ENCODE measurements at places on chromosomes 5 and 9.

DNA sequence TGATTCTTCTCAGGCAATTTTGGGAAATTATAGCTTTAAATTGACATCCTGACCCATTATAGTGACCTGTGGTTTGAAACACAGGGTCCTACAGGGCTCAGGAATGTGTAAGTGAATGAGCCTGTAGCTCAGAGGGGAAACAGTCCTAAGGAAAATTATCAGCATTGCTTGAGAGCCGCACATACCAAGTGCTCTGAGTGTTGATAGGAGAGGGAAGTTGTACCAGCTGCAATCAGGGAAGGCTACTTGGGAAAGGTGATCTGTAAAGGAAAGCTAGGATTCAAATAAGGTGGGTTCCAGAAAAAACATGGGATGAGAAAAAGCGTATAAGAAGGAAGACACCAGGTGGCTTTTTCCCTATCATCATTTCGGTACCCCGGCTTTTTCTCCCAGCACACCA is 4.4 kb upstream of the SLC25A51 start:
- DNase-seq = no peak

DNA sequence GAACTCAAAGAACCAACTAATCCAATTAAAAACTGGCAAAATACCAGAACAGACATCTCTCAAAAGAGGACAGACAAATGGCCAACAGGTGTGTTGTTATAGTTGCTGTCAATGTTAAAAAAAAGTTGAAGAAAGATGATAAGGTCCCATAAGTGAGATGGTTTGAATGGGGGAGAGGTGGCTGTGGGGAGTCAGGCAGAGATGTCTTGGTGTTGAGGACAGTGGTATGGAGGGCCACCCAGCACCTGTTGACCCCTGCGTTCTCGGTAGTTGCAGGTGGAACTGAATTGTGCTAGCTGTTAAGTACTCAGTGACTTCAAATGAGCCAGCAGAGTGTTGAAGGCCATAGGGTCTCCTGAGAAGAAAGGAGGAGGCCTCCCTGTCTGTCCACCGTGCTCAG is 55.9 kb upstream of the PITX1 start:
- no peak for DNase-seq

DNA sequence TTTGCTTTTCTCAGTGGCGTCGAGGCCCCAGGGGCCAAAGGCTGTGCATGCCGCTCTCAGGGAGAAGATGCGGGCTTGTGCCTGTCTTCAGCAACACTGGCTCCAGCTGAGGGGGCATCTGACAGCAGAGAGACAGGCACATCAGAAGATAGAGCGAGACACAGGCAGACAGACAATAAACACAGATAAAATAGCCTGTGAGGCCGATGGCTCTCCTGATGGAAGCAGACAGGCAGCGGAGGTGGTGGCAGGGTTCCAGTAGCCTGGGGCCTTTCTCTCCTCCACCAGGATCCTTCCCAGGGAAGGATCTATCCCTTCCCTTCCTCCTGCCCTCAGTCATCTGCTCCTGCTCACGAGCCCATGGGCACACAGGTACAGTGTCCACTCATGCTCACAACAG is 16.6 kb upstream of the UNC5A start:
- DNase-seq = no peak

- no peak for DNase-seq
These were observed 478.5 kb upstream of the DMAC1 start for GRCh38 chr9:8278048-8278447.

GRCh38 chr5:91956738-91957137 is 573.6 kb upstream of the ARRDC3 start:
- DNase-seq = no peak

GRCh38 chr5:149664666-149665415 is 65.3 kb upstream of the PPARGC1B start:
- DNase-seq = no peak

DNA sequence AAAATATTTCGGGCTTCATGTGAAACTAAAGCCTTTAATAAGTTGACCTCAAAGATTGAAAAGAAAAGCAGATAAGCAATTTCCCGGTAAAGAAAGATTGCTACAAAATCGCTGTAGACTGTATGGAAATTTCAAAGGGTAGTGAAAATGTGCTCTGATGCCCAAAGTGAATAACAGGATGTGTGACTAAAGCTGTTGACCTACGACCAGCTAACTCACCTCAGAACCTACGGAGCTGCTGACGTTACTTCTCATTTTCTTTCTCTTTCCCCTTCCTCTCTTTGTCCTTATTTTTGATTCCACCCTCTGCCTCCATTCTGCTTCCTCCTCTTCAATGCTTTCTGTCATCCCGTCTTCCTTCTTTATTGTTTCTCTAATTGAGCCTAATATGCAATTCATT is 103.2 kb downstream of the PDE4D start:
- peak; percentile 47 for DNase-seq

- DNase-seq = no peak
These were observed 1860.1 kb upstream of the ACO1 start for GRCh38 chr9:30524311-30524710.

DNA sequence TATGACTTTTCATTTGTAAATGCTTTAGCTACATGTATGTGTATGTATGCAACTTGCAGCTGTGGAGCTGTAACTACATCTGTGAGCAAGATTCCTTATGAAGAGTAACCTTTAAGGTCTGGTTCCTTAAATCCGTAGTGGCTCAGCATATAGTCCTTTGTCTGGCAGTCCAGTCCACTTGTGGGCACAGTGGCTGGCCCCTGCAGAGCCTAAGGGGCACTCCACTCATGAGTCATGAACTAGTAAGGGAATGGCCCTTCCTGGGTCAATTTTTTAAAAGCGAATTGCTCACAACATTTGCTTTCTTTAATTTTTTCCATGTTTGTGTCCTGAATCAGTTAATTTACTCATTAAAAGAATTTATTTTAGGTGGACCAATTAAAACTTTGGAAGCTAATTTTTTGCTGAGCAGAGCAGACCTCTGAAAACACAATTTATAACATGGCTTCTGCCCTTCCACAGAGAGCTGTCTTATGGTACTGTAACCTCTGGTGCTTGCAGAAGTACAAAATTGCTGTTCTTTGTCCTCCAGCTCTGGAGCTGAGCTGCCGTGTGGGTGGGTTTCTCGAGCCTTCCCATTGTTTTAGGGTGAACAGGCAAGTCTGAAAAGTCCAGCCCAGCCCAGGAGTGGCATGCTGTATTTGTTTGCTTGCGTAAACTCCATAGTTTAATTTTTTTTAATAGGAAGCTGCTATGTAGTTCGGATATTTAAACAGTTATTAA is 110.1 kb downstream of the MVB12B start:
- DNase-seq = no peak

GRCh38 chr9:136847088-136847825 is 2.0 kb upstream of the PHPT1 start:
- peak; percentile 36 for DNase-seq

DNA sequence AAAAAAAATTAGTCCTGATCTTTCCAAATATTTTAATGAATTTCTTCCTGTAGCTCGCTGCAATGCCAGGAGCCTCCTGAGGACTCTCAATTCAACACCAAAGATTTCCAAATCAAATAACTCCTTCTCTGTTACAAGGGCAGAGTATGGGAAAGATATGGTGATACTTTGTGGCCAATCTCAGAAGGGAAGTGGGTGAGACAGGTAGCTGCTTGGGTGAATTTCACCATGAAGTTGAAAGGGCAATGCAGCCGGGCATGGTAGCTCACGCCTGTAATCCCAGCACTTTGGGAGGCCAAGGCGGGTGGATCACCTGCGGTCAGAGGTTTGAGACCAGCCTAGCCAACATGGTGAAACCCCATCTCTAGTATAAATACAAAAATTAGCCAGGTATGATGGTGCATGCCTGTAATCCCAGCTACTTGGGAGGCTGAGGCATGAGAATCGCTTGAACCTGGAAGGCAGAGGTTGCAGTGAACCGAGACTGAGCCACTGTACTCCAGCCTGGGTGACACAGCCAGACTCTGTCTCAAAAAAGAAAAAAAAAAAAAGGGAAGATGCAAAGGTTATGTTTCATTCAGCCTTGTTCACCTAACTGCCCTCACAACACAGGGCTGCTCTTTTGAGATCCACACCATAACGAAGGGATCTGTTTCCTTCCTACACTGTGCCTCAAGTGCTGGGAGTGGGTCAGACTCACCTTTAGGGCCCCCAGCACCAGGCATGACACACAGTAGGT is 58.6 kb downstream of the PTPN3 start:
- no peak for DNase-seq

- DNase-seq = no peak
These were observed 120.2 kb upstream of the CCDC152 start for GRCh38 chr5:42636425-42636824.

DNA sequence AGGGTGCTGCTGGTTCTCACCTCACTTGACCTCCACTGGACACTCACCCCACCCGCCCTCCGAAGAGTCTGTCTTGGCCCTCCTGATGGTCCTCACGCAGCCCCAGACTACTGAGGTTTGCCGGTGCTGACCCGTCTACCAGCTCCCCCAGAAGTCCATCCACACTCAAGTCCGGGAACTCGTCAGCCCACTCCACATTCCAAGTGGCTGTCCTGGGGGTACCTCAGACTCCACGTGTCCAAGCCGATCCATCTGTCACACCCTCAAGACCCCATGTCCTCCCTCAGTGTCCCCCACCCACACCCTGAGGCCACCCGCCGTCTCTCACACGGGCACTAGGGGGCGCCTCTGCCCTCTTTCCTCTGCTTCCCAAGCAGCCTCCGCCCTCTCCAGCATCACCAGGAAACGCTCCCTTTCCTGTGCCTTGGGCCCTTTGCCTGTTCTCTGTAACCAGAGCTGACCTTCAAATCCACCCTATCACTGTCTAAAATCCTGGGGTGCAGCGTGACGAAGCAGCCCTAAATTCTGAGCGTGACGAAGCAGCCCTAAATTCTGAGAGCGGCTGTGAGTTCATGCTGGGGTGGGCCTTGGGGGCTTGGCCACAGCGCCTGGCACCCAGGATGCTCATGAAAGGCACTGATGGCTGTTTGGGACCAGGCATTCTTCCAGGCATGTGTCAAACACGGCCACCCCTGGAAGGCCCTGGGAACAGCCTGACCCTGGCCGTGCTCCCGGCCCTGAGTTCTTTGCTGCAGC is 95.7 kb downstream of the KCNT1 start:
- DNase-seq = no peak

DNA sequence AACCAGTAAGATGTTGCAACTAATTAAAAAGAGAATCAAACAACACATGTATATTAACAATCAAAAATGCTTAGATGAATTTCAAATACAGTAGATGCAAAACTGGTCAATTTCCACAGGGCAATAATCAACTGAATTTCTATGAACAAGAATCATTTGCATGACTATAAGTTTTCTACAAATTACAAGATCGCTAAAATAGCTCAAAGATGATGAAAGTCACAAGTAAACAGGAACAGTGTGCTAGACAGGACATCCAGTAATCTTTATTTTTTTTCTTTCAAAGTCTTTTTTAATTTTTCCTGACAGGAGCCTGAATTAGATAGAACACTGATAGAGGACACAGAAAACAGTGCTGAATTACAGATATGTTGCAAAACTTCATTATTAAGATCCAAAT is 608.2 kb upstream of the DAB2 start:
- no peak for DNase-seq

GRCh38 chr9:34659592-34660253 is 2.7 kb downstream of the CCL27 start:
- DNase-seq = no peak

- no peak for DNase-seq
These were observed 669.2 kb upstream of the ACO1 start for GRCh38 chr9:31715250-31715649.

- DNase-seq = no peak
These were observed 78.9 kb upstream of the PAPPA start for GRCh38 chr9:116074658-116075057.

GRCh38 chr5:14588145-14588544 is 6.6 kb downstream of the OTULINL start:
- no peak for DNase-seq

DNA sequence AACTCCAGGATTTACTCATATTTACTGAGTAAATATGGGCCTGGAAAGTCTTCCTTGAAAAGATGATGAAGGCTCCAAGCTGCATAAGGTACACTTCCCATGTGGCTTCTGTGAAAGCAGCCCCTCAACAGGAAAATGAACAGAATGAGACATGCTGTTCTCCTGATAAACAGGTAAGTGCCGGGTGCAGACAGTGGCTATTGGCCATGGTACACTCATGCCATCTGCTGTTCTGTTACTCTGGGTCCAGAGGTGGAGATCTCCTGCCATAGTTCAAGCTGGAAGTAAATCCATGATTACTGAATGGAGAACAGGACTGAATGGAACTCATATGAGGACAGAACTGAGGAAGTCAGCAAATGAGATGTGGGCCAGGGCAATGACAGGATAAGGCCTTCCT is 103.6 kb downstream of the SLIT3 start:
- DNase-seq = no peak

DNA sequence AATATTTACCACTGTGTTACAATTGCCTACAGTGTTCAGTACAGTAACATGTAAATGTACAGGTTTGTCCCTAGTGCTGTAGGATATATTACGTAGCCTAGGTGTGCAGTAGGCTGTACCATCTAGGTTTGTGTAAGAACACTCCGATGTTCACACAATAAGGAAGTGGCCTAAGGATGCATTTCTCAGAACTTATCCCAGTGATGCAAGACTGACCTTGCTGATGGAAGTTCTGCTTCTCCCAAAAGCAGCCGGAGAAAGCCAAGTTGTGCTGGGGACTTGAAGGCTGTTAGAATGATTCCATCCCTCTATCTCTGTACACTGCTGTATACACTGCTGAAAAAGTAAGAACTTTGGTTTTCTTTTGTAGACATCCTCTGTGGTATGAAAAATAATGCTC is 21.6 kb downstream of the NEUROG1 start:
- DNase-seq = no peak

- DNase-seq = no peak
These were observed 147.6 kb downstream of the CDH10 start for GRCh38 chr5:24497145-24497544.

GRCh38 chr9:114314881-114315722 is 7.8 kb upstream of the ORM1 start:
- no peak for DNase-seq

- no peak for DNase-seq
These were observed 141.1 kb upstream of the C9orf72 start for GRCh38 chr9:27714388-27714787.

GRCh38 chr9:79583952-79584654 is 12.3 kb downstream of the TLE4 start:
- no peak for DNase-seq

- no peak for DNase-seq
These were observed 546 bp downstream of the DNAJB5 start for GRCh38 chr9:34989946-34990635.
